ENCODE measurements at places on chromosomes 5 and 9. TPM values are rescaled to one million over a fixed set of nuclear protein-coding genes. Genes with fewer than 3 reads are reported as not detected.

The AJM1 gene
- 0.33 TPM for polyA plus RNA-seq

The TMEM141 gene
- 137 TPM for polyA plus RNA-seq

The ZNF454 gene
- 0.69 TPM for polyA plus RNA-seq

The FGF1 gene
- polyA plus RNA-seq, result 0.30 TPM

The NUTM2F gene
- 0.28 TPM for polyA plus RNA-seq

The UTP15 gene
- 17.4 TPM for polyA plus RNA-seq

The LCP2 gene
- polyA plus RNA-seq, result 0.33 TPM

The KIF12 gene
- 5.2 TPM for polyA plus RNA-seq

The CCIN gene
- polyA plus RNA-seq, result 0.21 TPM

The ANKRD31 gene
- 0.02 TPM for polyA plus RNA-seq

The IPO11 gene
- 20.1 TPM for polyA plus RNA-seq

The TMOD1 gene
- 0.17 TPM for polyA plus RNA-seq

The ANKRD18A gene
- polyA plus RNA-seq, result 0.66 TPM

The SPOUT1 gene
- 69.2 TPM for polyA plus RNA-seq

The SLC6A18 gene
- not detected for polyA plus RNA-seq

The AGXT2 gene
- polyA plus RNA-seq, result not detected

The CDH18 gene
- 0.30 TPM for polyA plus RNA-seq

The OTP gene
- polyA plus RNA-seq, result not detected

The SLC23A1 gene
- not detected for polyA plus RNA-seq

The TMEM252 gene
- polyA plus RNA-seq, result not detected

The ARHGEF37 gene
- polyA plus RNA-seq, result 0.21 TPM

The RASGRF2 gene
- 4.1 TPM for polyA plus RNA-seq

The KLF9 gene
- polyA plus RNA-seq, result 0.47 TPM

The MLANA gene
- not detected for polyA plus RNA-seq

The FBXO4 gene
- polyA plus RNA-seq, result 0.44 TPM

The C9orf85 gene
- 6.3 TPM for polyA plus RNA-seq

The ECSCR gene
- 4.9 TPM for polyA plus RNA-seq

The LCN9 gene
- polyA plus RNA-seq, result 2.3 TPM

The PCDHGA6 gene
- polyA plus RNA-seq, result 2.0 TPM

The GFI1B gene
- 0.11 TPM for polyA plus RNA-seq

The COL15A1 gene
- polyA plus RNA-seq, result 0.12 TPM

The DCAF12 gene
- polyA plus RNA-seq, result 22.7 TPM

The F2RL2 gene
- polyA plus RNA-seq, result 0.03 TPM

The PTPDC1 gene
- 4.1 TPM for polyA plus RNA-seq

The INSL6 gene
- polyA plus RNA-seq, result not detected

Data from H1 (cell line).